ENCODE measurements at places on chromosomes 3 and 15. TPM values are rescaled to one million over a fixed set of nuclear protein-coding genes. Genes with fewer than 3 reads are reported as not detected.
A peak's percentile ranks its signal among the peaks of the same experiment; 100 is the strongest.

- peak; percentile 77 for DNase-seq
Observed at GRCh38 chr15:82647835-82648256, 683 bp upstream of the CPEB1 start.

- DNase-seq = no peak
Observed at GRCh38 chr15:43412096-43412495, 41.2 kb downstream of the TUBGCP4 start.

DNA sequence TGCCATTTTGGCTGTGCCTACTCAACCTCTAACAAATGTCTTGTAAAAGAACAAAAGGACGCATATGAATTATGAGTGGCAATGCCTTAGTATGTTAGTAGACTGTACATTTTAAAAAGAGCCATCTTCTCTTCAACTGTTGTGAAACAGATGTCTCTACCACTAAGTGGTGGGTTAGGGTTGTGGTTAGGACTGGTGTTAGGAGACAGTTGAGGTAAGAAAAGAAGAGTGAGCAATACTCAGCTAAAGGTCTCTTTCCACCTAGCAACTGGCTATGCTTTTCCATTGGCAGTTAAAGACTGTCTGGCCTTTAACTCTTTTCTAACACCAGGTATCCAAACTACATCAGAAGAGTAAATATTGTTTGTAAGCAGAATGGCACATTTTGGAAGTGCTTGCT lies 221.7 kb upstream of the TBC1D5 start:
- peak; percentile 52 for DNase-seq

- DNase-seq = no peak
Observed at GRCh38 chr3:143358793-143359491, 239.4 kb downstream of the CHST2 start.

DNA sequence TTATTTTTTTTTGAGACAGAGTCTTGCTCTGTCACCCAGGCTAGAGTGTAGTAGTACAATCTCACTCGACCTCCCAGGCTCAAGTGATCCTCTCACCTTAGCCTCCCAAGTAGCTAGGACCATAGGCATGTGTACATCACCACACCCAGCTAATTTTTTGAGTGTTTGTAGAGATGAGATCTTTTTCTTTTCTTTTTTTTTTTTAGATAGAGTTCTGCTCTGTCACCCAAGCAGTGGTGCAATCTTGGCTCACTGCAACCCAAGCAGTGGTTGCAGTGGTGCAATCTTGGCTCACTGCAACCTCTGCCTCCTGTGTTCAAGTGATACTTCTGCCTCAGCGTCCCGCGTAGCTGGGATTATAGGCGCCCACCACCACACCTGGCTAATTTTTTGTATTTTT lies 5.2 kb downstream of the CEP97 start:
- no peak for DNase-seq

DNA sequence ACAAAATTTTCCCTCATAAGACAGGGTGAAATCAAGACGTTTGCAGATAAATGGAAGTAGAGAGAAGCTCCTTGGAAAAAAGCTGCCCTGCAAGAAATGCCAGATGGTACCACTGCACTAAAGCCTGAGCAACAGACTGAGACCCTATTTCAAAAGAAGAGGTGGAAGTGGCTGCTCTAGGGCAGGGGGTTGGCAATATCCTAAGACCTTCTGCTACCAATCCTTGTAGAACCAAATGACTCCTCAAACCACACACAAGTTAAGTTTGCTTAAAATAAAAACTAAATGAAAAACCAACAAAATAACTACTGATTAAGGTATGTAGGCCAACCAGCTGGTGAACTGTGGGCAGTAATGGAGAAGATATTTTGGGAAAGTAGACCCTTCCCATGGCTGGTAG lies 21.3 kb downstream of the RAB43 start:
- no peak for DNase-seq

DNA sequence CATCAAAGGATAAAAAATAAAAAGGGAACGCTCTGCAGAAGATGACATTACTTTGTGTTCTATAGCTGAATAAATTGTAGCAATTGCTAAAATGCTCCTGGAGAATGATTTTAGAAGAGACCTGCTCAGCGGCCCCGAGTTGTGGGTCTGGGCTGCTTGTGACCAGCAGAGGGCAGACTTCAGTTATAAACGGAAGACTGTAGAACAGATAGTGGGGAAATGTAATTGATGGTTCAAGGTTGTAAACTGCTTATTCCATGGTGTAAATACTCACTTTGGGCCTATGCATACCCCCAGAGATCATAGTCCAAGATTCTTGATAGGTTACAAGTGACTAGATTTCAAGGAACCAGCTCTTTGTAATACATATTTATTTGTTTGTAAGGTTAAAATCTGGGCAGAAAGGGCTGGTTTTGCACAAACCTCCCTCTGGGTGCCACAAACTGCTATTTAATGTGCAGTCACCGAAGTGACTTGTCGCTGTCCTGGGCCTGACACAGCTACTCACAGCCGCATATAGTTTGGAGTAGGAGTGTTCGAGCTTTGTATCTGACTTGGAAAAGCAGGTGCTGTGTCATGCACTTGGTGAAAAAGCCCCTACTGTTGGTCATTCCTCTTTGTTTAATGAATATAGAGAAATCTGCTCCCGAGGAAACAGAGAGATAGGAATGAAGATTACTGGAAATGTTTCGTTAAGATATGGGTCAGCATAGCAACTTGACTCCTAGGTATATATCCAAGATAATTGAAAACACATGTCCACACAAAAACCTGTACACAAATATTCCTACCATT lies 34.7 kb upstream of the NDUFB4 start:
- DNase-seq = peak; percentile 81

DNA sequence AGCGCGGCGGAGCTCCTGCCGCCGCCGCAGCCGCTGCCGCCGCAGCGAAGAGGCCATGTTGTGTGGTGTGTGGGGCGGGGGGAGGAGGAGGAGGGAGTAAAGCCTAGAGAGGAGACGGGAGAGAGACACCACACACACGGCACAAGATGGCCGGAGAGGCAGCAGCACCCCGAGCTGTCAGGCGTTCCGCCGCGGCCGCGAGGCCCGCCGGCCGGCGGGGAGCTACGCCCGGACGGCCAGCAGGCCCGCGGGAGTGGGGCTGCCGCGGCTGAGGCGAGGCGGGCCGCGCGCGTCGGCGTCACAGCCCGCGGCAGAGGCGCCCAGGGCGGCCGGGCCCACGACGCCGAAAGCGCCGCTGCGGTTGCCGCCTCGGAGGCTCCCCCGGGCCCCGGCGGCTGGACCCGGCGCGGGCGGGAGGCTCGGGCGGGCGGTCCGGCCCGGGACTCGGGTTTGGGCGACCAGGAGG lies 17.4 kb upstream of the CHD2 start:
- no peak for DNase-seq

Gene C3orf49
- not detected for total RNA-seq

Gene RBMS3
- total RNA-seq = 2.3 TPM

Gene AMT
- 4.4 TPM for total RNA-seq

Gene ITIH4
- 5.5 TPM for total RNA-seq
